Liver (tissue), 10 donors: ENCODE measurements at places on chromosomes 7 and 10. TPM values are rescaled to one million over a fixed set of nuclear protein-coding genes. Genes with fewer than 3 reads are reported as not detected.

DNA sequence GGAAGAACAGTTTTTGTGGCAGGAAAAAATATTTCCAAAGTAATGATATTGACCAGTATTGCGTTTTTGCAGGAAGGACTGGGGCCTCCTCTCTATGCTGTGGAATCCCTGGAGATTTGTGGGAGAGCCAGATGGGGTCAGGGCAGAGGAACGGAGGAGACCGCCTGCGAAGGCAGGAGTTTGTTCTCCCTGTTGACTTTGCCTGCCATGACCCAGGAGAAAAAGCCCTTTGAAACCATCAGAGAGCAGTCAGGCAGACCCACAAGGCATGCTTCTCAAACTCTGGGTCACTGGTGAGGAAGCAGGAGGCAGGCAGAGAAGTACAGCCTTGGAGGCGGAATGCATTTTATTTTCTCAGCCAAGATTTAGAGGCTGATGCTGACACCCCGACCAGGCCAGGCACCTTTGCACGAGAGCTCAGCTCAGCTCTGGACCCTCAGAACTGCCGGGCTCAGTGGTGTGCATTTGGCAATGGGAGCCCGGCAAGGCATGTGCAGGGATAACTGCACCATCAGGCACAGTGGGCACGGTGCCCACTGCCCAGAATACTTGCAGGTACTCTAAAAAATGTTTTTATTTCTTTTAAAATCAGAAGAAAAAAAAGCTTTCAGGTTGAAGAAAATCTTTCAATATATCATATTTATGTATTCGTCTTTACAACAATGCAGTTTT lies 410.4 kb downstream of the RPS24 start:
- no peak for DNase-seq

The NOS3 gene
- 6.1 TPM for total RNA-seq

- DNase-seq = no peak
Observed at GRCh38 chr7:143385891-143386781, 5.0 kb downstream of the ZYX start.

GRCh38 chr10:36248304-36248981 lies 606.3 kb upstream of the FZD8 start:
- no peak for DNase-seq

The CAMK1D gene
- 2.7 TPM for total RNA-seq
